ENCODE measurements at places on chromosomes 16 and 17. TPM values are rescaled to one million over a fixed set of nuclear protein-coding genes. Genes with fewer than 3 reads are reported as not detected.

The CTRB1 gene
- 7.0 TPM for total RNA-seq

The ARSG gene
- 8.3 TPM for total RNA-seq

DNA sequence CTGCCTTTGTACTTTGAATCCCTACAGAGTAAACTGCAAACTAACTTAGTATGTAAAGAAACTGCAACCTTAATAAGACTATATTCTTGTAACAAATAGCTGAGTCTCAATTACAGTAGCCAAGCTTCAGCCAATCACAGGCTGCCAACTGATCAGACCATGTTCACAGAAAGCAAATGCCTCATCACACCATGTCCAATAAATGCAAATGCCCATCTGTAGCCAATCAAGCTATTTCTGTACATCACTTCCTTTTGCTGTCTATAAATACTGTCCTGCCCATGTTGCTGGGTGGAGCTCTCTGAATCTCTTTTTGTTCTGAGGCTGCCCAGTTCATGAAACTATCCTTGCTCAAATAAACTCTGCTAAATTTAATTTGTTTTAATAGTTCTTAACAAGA is 531.7 kb upstream of the TOM1L1 start:
- H3K4me1 ChIP-seq: no peaks in the 10 kb centered on the region
- DNase-seq: no peak
- H3K27ac ChIP-seq: no peak overlapping the region
- H3K4me3 ChIP-seq: no peak overlapping the region

GRCh38 chr16:7182510-7183109 is 150.0 kb upstream of the RBFOX1 start:
- no peaks in the 10 kb centered on the region for H3K4me1 ChIP-seq
- no peak for DNase-seq
- H3K4me3 ChIP-seq: no peak overlapping the region
- no peak overlapping the region for H3K27ac ChIP-seq
- H3K27me3 ChIP-seq: no peaks in the 10 kb centered on the region
- H3K36me3 ChIP-seq: no peaks in the 10 kb centered on the region

DNA sequence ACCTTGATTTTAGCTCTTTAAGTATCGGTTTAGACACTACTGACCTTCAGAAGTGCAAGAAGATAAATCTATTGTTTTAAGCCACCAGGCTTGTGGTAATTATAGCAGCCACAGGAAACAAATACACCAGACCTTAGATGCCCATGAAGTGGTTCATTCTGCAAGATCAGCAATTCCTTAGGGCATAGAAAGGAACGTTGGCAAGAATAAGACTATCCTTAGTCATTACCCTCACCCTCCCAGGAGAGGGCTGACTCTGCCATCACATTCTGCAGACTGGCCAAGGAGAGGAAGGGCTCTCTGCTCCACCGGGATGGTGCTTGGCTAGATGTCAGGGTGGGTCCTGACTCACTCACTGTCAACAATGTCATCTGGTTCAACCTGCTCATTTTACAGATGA is 14.1 kb upstream of the NDEL1 start:
- H3K4me1 ChIP-seq: no peaks in the 10 kb centered on the region
- H3K27ac ChIP-seq: no peak overlapping the region
- no peak overlapping the region for H3K4me3 ChIP-seq
- no peak for DNase-seq
- no peaks in the 10 kb centered on the region for H3K36me3 ChIP-seq
